ENCODE measurements at places on chromosomes 4 and X. TPM values are rescaled to one million over a fixed set of nuclear protein-coding genes. Genes with fewer than 3 reads are reported as not detected.

CCDC110 gene
- 1.3 TPM for total RNA-seq

FAM9B gene
- not detected for total RNA-seq

MAGEC1 gene
- not detected for total RNA-seq

MAPK10 gene
- total RNA-seq, result not detected

PWWP3B gene
- not detected for total RNA-seq

KCTD8 gene
- not detected for total RNA-seq

NLRP2B gene
- not detected for total RNA-seq

AMBN gene
- not detected for total RNA-seq
